Uterine smooth muscle cell (primary cell): ENCODE measurements at places on chromosomes 6 and 20. TPM values are rescaled to one million over a fixed set of nuclear protein-coding genes. Genes with fewer than 3 reads are reported as not detected.

The C20orf204 gene
- 0.77 and 1.2 TPM in 2 replicates for total RNA-seq

The POLR3F gene
- 10.5 and 13.6 TPM in 2 replicates for total RNA-seq

The HSPA12B gene
- 0.11 and 0.12 TPM in 2 replicates for total RNA-seq

The LHFPL5 gene
- not detected in 2 replicates for total RNA-seq

The REM1 gene
- total RNA-seq = not detected in 2 replicates

The FOXS1 gene
- total RNA-seq = 0.12 TPM in 1 of 2 replicates, not detected in the other

The RGS17 gene
- total RNA-seq = 27.5 and 35.9 TPM in 2 replicates

The SLC35D3 gene
- under 0.01 TPM in 1 of 2 replicates, not detected in the other for total RNA-seq

The NEDD9 gene
- total RNA-seq = 0.33 and 1.2 TPM in 2 replicates

The RSPH4A gene
- 0.11 and 0.12 TPM in 2 replicates for total RNA-seq

The BAG2 gene
- 26.5 and 41.1 TPM in 2 replicates for total RNA-seq

The SLC25A27 gene
- total RNA-seq = 4.1 and 7.9 TPM in 2 replicates

The ADA gene
- 4.4 and 11.1 TPM in 2 replicates for total RNA-seq

The SSR1 gene
- 90.4 and 148 TPM in 2 replicates for total RNA-seq

The HCK gene
- total RNA-seq = not detected in 2 replicates

The FAM229B gene
- total RNA-seq = 23.1 and 34.4 TPM in 2 replicates

The MRS2 gene
- total RNA-seq = 32.0 and 32.3 TPM in 2 replicates

The KHDC1 gene
- total RNA-seq = 3.9 and 6.2 TPM in 2 replicates

The PPP1R16B gene
- total RNA-seq = 0.12 and 5.3 TPM in 2 replicates

The SPTLC3 gene
- 3.0 and 4.0 TPM in 2 replicates for total RNA-seq

The MED20 gene
- total RNA-seq = 32.9 and 37.6 TPM in 2 replicates

The IL20RA gene
- 0.50 and 1.00 TPM in 2 replicates for total RNA-seq

The CD93 gene
- 0.44 and 1.00 TPM in 2 replicates for total RNA-seq

The CRIP3 gene
- not detected in 2 replicates for total RNA-seq

The DEFB124 gene
- total RNA-seq = not detected in 2 replicates

The TREML1 gene
- not detected in 2 replicates for total RNA-seq

The SNRPB gene
- total RNA-seq = 150 and 345 TPM in 2 replicates

The UBE2C gene
- total RNA-seq = 17.6 and 46.8 TPM in 2 replicates

The TMEM63B gene
- 25.3 and 32.9 TPM in 2 replicates for total RNA-seq

The HLA-DRB1 gene
- not detected in 2 replicates for total RNA-seq

The CNR1 gene
- under 0.01 TPM in 1 of 2 replicates, not detected in the other for total RNA-seq

The LAMA4 gene
- total RNA-seq = 105 and 276 TPM in 2 replicates

The MUC21 gene
- total RNA-seq = not detected in 2 replicates

The RFX6 gene
- total RNA-seq = under 0.01 TPM in 1 of 2 replicates, not detected in the other

The RIPOR3 gene
- 12.7 and 15.6 TPM in 2 replicates for total RNA-seq
